Activated CD4-positive, alpha-beta T cell treated with anti-CD3 and anti-CD28 coated beads for 36 hours (primary cell): ENCODE measurements at places on chromosomes 1 and 21. TPM values are rescaled to one million over a fixed set of nuclear protein-coding genes. Genes with fewer than 3 reads are reported as not detected.
A peak's percentile ranks its signal among the peaks of the same experiment; 100 is the strongest.

GRCh38 chr1:71097428-71097827 lies 16.6 kb upstream of the ZRANB2 start:
- DNase-seq: no peak

DNA sequence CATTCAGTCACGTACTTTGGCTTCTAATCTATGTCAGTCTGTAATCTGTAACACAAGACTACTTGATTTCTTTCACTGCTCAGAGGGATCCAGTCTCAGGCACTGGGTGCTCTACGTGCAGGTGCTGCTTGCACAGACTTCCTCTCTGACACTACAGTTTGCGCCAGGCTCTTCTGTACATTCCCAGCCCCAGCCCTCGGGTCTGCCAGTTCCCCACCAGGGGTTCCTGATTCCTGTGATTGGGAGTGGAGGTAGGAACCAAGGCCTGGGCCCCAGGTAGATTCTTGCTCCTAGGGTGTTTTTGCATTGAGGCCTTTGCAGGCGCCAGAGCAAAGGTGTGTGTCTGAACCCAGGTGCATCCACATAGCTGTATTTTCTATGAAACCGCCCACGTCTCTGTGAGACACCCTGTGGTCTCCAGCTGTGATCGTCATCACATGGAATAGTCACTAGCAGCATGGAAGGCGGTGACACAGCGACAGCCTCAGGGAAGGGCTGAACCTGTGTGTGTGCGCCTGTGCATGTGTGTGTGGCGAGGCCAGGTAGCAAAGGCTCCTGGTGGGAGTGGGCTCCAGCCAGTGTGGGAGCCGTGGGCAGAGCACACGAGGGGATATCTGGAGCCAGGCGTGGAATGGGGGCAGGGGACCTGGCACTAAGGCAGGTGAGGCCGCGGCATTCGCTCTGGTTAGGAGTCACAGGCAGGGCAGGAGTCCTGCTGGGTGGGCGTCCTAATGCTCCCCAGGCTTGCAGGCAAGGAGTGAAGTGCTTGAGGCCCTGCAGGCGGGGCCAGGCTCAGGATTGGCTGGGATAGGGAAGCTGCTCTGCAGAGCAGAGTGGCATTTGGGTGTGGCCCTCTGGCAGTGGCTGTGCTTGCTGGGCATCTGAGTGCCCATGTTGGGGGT lies 5.2 kb downstream of the GJC2 start:
- DNase-seq: peak; percentile 79

DNA sequence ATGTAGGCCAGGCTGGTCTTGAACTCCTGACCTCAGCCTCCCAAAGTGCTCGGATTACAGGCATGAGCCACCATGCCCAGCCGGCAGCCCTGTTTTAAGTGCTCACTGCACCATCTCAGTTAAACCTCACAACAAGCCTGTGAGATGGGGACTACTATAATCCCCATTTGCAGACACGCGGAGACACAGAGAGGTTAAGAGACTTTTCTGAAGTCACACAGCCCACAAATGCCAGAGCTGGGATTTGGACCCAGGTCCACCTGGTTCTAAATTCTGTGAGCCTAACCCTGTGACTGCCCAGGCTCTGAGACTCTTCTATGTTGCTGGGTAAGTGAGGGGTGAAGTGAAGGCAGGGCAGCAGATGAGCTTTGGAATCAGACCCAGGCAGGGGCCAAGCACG lies 6.4 kb downstream of the PADI1 start:
- DNase-seq: no peak

- no peak for DNase-seq
Observed at GRCh38 chr1:201754353-201754752, 74.6 kb upstream of the IPO9 start.

The PAQR6 gene
- total RNA-seq: 5.7 TPM

The SLC5A9 gene
- total RNA-seq: not detected
